IgD-negative memory B cell (primary cell): ENCODE measurements at places on chromosomes 11 and 22. TPM values are rescaled to one million over a fixed set of nuclear protein-coding genes. Genes with fewer than 3 reads are reported as not detected.

ZNF280B gene
- 3.8 TPM for polyA plus RNA-seq

RIMBP3C gene
- polyA plus RNA-seq = 0.29 TPM

L3MBTL2 gene
- polyA plus RNA-seq = 29.8 TPM

LAMTOR1 gene
- 111 TPM for polyA plus RNA-seq
